ENCODE measurements at places on chromosomes 2 and 18.

DNA sequence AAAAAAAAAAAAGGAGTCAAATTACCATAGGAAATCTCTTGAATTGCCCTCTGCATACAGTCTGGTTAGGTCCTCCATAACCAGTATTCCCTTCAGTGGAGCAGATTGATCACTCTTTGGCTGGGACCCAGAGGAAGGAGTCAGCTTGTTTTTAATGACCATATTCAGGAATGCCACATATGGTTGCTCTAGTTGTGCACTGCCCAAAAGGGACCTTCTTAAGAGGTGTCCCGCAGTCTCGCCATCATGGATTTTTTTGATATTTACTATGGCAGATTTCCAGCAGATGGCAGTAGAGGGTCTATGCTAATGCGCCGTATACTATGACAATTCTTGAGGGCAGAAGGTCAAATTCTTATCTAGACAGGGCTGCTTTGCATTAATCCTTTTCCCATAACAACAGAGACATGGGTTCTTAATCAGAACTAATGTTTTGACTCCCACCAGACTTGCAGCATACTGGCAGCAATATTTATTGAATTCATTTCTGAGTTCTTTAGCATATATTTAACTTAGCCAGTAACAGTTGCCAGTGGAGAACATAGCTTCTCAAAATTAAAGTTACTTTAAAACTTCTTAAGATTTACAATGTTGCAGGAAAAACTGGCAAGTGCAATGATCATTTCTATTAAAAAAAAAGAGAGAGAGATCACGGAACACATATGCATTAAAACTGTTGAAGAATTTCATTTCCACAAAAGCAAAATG is 31.8 kb upstream of the INPP4A start:
- DNase-seq: no peak

DNA sequence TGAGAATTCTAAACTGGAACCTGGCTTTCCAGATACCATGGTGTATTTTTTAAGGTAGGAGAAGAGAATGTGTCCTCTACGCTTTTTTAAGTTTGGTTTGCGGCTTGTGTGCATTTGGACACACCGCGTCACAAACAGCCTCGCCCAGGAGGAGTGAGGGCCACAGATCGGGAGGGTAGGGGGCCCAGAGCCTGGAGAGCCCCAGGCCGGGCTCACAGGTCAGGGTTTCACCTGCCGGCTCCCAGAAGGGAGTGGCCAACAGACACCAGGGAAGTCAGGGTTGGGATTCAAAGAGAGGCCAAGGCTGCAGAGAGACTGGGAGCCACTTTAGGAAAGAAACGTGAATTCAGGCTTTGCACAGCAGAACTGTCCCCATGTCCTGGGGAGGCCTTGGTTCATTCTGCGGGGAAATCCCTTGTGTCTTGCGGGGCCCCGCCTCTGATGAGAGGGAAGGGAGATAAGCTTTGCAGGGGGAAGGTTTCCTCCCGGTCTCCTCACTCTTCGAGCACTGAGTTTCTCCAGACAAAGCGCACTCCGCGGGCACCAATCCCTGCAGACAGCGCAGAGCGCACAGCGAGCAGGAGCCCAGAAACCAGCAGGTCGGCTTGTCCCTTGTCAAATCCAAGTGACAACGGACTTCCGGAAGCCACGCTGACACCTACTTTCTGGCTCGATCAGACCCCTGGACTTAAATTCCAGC is 2.0 kb upstream of the TUBB6 start:
- no peak for DNase-seq

- DNase-seq: no peak
Measured at GRCh38 chr2:10048501-10049171, 5.3 kb downstream of the KLF11 start.

DNA sequence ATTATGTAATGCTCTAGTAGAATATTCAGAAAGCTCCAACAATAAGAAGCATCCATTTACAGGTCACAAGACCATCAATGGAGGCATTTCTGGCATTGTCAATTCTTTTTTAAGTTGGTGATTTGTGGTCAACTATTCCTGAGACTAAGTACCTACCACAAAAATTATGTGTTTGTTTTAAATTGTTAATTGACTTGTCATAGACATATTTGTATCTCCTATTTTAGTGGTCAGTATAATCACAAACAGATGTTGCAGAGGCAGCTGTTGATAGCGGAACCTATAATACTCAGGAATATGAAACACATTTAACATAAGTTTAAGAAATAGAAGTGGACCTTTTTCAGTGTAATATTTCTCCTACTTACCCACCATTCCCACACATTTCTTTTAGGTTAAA is 430.1 kb downstream of the CCDC85A start:
- DNase-seq: no peak

DNA sequence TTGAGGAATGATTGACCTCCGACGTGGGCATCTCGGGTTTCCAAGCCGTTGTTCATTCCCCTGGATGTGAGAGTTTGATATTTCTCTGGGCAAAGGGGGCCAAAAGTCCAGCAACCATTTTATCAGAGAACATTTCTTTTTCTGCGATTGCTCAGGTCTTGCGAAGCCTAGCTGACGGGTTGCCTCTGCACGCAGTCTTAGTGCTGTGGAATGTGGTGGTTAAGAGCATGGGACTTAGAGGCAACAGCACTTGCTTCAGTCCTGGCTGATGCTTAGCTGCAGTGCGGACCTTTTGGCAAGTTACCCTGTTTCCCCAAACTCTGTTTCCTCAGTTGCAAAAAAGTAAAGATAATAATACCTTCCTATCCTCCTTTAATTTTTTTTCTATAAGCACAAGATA is 45.0 kb downstream of the FAP start:
- no peak for DNase-seq
